ENCODE measurements at places on chromosomes 12 and 14.

DNA sequence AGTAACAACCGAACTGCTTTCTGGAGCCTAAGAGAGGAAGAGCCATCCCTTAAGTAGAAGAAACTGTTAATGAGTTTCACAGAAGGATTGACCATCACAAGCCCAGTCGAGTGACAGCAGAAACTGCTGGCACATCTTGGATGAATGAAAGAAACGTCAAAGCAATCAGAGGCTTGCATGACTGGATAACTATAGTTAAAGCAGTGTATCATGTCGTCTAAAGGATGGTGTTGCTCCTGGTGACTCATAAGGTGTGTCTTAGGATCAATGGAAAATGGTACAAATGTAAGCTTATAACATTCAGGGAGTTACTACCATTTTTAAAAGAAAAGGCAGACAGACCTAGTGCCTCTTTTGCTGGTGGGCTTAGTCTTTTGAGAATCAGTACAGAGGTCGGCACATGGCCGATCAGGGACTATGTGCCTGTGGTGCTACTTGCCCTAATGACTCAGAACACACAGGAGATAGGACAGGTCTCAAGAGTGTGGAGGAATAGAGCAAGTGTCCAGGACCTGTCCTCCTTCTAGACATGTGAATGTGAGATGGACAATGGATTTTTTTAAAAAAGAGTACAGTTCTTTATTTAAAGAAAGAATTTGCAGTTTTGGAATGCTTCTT is 55.7 kb downstream of the TMX1 start:
- DNase-seq = no peak

- DNase-seq = no peak
These were observed 73.2 kb downstream of the SLC2A13 start for GRCh38 chr12:40032433-40033241.

GRCh38 chr12:20578142-20578541 is 117.0 kb upstream of the SLCO1C1 start:
- DNase-seq = no peak

GRCh38 chr12:120814903-120815429 is 89.2 kb downstream of the SPPL3 start:
- DNase-seq = no peak

DNA sequence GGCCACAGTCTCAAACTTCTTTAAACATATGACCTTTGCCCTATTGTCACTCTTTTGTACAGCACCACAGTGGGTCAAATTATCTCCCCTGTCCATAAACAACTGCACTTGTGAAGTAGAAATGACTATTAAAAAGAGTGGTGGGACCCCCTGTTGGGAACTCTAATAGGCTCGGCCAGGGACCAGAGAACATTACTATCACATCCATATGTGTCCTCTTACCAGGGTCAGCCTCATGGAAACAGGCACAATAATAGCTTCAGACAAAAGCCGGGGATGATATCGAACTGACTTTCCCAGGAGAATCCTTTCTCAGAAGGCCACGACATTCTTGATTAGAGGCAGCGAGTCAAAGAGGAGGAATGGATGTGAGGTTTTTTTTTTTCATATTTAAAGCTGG is 96.6 kb downstream of the NKX2-1 start:
- DNase-seq = no peak

- no peak for DNase-seq
These were observed 373.1 kb downstream of the SOX5 start for GRCh38 chr12:23576372-23576771.

GRCh38 chr14:20680843-20681347 is 3.5 kb upstream of the RNASE4 start:
- no peak for DNase-seq

GRCh38 chr12:25877446-25877845 is 81.0 kb upstream of the RASSF8 start:
- DNase-seq = no peak

DNA sequence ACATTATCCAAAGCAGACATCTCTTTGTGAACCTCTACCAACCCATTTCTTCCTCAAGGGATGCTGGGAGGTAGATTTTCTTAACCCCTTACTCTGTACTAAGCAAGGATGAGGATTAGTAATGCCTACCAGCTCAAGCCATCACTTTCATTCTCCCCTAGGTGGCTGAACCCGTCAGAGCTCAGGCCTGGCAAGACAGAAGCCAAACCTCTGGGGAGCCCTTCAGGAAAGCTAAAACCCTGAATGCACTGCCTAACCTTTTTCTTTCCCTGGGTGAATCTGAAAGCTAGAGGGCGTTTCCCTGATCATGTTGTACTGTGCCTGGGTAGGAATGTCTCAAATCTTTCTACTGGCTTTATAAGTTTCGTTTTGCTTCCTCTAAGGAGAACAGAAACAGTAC is 617.3 kb downstream of the RPL10L start:
- no peak for DNase-seq

GRCh38 chr12:19316425-19316824 is 122.9 kb upstream of the AEBP2 start:
- DNase-seq = no peak

- no peak for DNase-seq
These were observed 22.9 kb downstream of the NIN start for GRCh38 chr14:50808053-50808452.

- no peak for DNase-seq
These were observed 207.9 kb downstream of the NUAK1 start for GRCh38 chr12:105930557-105931503.

GRCh38 chr12:57159311-57159710 is 11.9 kb upstream of the LRP1-AS start:
- DNase-seq = no peak

- DNase-seq = no peak
These were observed 693.9 kb downstream of the MED13L start for GRCh38 chr12:115583591-115583990.

GRCh38 chr12:122999986-123000420 is 19.5 kb downstream of the ARL6IP4 start:
- no peak for DNase-seq

- DNase-seq = no peak
These were observed 8.7 kb upstream of the ADCK1 start for GRCh38 chr14:77791225-77791600.

GRCh38 chr14:65302571-65303189 is 109.8 kb upstream of the FUT8 start:
- no peak for DNase-seq

DNA sequence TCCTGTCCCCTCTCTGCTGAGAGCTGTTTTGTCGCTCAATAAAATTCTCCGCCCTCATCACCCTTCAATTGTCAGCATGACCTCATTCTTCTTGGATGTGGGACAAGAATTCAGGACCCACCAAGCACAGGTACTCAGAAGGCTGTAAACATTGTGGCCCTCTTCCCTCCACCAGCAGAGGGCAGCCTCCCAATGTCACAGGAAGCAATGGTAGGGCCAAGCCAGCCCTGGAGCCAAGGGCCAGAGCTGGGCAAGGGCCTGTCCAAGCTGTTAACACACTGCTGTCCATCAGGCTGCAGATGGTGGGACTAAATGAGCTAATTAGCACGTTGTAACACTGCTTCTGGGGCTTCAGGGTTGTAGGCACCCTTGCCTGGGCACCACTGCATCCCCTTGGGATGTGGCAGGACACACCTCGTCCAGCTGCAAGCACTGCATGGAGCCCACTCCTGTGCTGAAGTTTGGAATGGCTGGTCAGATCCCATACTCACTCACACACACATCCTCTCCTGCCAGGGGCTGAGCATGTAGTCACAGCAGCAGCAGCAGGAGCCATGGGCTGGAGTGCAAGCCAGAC is 62.7 kb upstream of the HECTD1 start:
- DNase-seq = no peak

GRCh38 chr12:3667485-3667884 is 85.4 kb downstream of the CRACR2A start:
- DNase-seq = no peak

- no peak for DNase-seq
These were observed 191.5 kb downstream of the KLHL28 start for GRCh38 chr14:44770201-44770600.

DNA sequence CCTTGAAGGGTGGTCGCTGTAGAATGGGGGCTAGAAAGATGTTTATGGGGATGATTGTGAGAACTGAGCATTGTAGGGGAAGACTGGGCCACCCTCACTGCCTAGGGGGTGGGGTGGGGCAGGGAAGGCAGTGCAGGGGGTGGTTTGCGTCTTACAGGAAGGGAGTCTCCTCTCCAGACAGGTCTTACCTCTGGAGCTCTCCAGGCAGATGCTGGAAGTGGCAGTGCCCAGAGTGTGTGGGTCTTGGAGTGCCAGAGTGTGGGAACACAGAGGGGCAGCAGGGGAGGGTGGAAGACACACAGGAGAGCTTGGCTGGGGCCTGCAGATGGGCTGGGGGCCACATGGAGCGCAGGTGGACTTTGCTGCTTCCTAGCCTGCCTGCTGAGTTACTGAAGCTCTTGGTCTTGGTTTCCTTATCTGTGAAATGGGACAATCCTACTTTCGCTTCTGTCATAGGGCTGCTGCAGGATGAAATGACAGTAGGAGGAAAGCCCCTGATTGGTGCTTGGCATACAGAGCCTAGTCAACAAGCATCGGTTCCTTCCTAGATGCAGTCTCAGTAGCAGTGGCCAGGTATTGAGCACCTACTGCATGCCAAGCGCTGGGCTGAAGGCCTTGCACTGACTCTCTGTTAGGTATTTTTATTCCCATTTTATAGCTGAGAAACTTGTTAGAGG is 118.3 kb downstream of the SLC25A47 start:
- DNase-seq = no peak

- no peak for DNase-seq
These were observed 30.3 kb upstream of the KLRF1 start for GRCh38 chr12:9796971-9797370.

DNA sequence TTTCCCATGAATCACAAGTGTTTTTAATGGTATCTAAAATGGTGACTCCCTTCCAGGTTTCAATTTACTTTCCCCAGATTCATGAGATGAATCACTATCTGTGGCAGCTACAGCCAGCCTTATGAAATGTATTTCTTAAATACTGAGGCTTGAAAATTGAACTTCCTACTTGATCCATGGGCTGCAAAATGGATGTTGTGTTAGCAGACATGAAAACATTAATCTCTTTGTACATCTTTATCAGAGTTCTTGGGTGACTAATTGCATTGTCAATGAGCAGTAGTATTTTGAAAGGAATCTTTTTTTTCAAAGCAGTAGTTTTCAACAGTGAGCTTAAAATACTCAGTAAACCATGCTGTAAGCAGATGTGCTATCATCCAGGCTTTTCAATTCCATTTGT is 250.8 kb downstream of the SLC6A15 start:
- DNase-seq = no peak

DNA sequence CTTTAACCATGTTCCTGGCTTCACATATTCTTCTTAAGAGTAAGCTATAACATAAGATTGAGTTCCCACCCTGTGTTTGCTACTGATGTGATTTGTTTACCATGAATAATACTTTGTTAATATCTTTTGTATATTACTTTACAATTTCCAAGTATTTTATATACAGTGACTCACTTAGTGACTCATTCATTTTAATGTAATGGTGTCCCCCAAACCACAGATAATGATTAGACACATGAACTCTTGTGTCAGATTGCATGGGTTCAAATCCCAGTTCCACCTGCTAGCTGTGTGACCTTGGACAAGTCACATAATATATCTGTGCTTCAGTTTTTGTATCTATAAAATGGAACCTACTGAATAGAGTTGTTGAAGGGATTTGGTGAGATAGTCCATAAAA is 76.1 kb downstream of the MYF5 start:
- DNase-seq = no peak

- no peak for DNase-seq
These were observed 31.1 kb upstream of the NUBPL start for GRCh38 chr14:31530136-31530535.

- DNase-seq = peak; percentile 17
These were observed 114.0 kb downstream of the DICER1 start for GRCh38 chr14:95043314-95043713.

GRCh38 chr12:41656454-41656853 is 468.3 kb downstream of the PDZRN4 start:
- no peak for DNase-seq

- peak; percentile 88 for DNase-seq
These were observed 61.9 kb downstream of the SMUG1 start for GRCh38 chr12:54126696-54127537.

GRCh38 chr14:53093206-53093605 is 59.9 kb downstream of the DDHD1 start:
- DNase-seq = no peak

DNA sequence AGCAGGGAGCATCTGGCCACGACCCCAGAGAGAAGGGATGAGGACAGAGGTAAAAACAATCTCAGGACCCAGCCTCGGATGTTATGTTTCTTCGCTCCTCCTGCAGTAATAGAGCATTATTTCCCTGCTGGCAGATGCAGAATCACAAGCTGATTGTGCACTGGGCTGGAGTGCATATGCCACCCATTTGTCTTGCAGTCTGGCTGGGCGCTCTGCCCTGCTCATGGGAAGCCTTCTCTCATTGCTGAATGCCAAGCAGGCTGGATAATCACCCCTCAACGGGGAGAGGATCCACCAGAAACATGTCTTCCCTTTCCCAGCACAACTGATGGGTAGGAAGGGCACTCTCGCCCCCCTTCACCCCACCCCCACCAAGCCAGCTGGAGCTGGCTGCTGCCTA is 8.5 kb upstream of the VASH1 start:
- DNase-seq = no peak

- DNase-seq = no peak
These were observed 11.3 kb upstream of the GNG2 start for GRCh38 chr14:51849097-51849496.

GRCh38 chr12:68470664-68471328 is 138.6 kb upstream of the MDM1 start:
- DNase-seq = no peak

- DNase-seq = no peak
These were observed 44.4 kb upstream of the GNG2 start for GRCh38 chr14:51816031-51816430.

DNA sequence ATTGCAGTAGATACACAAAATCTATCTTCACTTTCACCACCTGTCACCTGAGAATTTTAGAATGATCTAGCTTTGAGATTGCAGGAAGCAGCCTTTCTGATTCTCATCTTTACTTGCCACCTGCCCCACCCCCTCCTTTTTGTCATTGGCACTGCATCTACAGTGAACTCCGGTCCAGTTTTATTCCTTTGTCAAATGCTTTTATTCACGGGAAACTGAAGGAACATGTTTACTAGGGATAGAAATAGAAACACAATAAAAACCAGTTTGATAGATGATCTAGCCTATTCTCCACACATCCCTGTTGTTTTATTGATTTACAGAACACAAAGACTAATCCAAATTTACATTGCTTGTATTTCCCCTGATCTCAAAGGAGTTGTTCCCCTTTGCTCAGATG is 471.7 kb upstream of the STXBP6 start:
- no peak for DNase-seq

DNA sequence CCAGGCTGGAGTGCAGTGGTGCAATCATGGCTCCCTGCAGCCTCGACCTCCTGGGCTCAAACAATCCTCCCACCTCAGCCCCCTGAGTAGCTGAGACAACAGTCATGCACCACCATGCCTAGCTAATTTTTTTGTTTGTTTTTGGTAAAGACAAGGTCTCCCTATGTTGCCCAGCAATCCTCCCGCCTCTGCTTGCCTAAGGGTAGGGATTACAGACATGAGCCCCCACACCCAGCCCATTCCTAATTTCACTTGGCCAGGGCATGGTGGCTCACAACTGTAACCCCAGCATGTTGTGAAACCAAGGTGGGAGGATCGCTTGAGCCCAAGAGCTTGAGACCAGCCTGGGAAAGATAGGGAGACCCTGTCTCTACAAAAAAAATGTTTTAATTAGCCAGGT is 9.1 kb downstream of the DAD1 start:
- no peak for DNase-seq

GRCh38 chr12:123119808-123120207 is 31.1 kb downstream of the PITPNM2 start:
- no peak for DNase-seq

GRCh38 chr12:110508071-110508586 is 6.0 kb downstream of the RAD9B start:
- no peak for DNase-seq

- no peak for DNase-seq
These were observed 65.0 kb downstream of the CHST11 start for GRCh38 chr12:104521731-104522130.

Measured in sciatic nerve (tissue), 2 donors.